ENCODE measurements at places on chromosomes 1 and 21.

DNA sequence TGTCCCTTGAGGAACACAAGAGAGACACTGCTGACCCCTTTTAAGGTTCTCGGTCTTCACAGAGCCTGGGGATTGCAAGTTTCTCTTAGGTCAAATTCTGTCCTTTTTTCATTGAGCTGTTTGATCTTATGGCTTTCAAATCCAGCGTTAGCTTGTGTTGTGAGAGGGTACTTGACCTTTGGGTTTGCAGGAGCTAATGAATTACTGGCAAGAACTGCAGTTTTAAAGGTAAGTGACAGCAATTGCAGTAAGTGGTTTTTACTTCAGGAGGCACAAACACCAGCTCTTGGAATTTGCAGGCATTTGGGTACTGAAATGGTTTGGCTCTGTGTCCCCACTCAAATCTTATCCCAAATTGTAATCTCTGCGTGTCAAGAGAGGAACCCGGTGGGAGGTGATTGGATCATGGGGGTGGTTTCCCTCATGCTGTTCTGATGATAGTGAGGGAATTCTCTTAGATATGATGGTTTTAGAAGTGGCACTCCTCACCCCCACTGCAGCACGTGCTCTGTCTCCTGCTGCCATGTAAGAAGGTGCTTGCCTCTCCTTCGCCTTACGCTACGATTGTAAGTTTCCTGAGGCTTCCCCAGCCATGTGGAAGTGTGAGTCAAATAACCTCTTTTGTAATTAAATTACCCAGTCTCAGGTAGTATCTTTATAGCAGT lies 134.5 kb upstream of the LYPLAL1 start:
- DNase-seq, result no peak

GRCh38 chr1:67441183-67441582 lies 11.0 kb upstream of the SERBP1 start:
- no peak for DNase-seq

GRCh38 chr1:77888781-77889642 lies 588 bp downstream of the NEXN start:
- peak; percentile 16 for DNase-seq

GRCh38 chr1:154521695-154522094 lies 19.5 kb upstream of the SHE start:
- no peak for DNase-seq

GRCh38 chr1:158203693-158204457 lies 23.2 kb downstream of the CD1D start:
- DNase-seq, result no peak

DNA sequence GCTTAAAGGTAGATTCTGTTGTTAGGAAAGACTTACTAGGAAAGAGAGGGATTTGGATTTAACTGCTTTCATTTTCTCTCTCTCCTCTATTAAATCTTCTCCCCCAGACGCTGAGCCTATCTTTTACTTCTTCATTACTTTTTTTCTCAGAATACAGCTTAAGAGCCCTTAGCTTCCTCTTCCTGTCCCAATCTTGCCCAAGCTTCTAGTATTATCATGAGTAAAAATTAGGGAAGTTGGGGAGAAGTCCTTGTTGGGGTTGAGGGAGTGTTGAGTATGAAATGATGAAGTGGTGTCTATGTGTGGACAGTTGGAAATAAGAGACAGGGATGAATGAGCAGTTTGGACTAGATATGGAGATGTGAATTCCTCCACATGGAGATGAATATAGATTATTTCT lies 35.0 kb downstream of the ACP6 start:
- DNase-seq, result no peak

All from iPS DF 6.9 (cell line).